Activated naive CD8-positive, alpha-beta T cell treated with anti-CD3 and anti-CD28 coated beads, Interleukin-2, amount 10 ng/mL, durations not matched to agents 7 days and 5 days (primary cell): ENCODE measurements at places on chromosomes 1 and 21. TPM values are rescaled to one million over a fixed set of nuclear protein-coding genes. Genes with fewer than 3 reads are reported as not detected.

DNA sequence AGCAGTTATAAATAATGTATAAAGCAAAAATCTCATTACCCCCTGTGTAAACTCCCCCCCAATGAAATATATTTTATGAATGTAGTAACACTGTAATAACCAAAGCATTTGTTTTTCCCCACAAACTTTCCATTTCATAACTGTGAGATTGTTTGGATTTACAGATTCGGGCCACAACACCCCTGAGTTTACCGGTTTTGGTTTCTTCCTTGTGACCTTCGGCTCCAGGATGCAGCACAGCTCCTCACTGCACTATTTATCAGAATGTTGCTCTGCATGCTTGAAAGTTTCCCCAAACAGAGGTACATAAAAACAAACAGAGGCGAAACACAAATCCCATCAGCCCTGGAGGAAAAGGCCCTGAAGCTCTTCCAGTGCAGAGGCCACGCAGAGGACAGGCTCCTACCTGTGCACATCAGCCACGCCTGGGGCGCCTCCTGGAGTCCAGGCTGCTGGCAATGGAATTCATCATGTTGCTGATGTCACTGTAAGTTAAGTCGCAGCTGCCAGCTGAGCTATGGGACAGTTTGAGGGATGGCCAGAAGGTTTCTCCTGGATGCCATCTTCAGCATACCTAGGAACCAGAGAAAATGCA is 122.0 kb downstream of the LMO4 start:
- no peak overlapping the region for H3K27ac ChIP-seq
- no peaks in the 10 kb centered on the region for H3K27me3 ChIP-seq
- no peak for DNase-seq
- no peaks in the 10 kb centered on the region for H3K4me1 ChIP-seq
- no peak overlapping the region for H3K4me3 ChIP-seq

GRCh38 chr21:33025489-33026442 is at the start of gene OLIG2:
Gene OLIG2 (plus strand): TSS chr21:33025935. CDS start chr21:33026863, 928 bp downstream.
- peak within 1 kb of the TSS; percentile 77 for H3K27ac ChIP-seq
- H3K36me3 ChIP-seq, result peaks cover 6% of the 10 kb centered on the region
- H3K27me3 ChIP-seq, result peaks cover 89% of the 10 kb centered on the region

DNA sequence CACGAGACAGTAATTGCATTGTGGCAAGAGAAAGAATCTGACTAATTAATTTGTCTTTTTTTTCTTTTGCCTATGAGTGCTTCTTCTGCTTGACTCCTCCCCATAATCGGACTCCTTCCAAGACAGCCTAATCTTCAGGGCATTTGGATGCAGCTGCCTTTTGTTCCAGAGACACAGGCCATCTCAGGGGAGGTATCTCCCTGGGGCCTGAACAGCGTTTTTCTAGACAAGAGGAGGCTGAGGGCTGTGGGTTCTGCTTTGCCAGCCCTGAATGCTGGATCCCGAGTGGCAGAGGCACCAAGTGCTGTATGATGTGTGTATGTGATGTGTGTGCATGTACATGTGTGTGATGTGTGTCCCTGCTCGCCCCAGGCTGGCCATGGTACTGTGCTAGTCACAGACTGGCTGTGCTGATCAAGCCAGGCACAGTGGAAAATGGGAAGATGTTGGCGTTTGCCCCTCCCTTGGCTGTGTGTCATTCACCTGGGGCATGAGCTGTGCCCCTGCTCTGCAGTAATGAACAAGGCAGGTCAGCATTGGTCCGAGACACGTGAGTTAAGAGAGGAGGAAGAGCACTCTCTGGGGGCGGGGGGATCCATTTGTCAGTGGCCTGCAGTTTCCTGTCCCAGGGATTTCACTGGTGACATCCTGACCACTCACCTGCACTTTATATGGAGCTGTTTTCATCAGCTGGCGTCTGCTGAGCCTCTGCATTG is 77.2 kb downstream of the ADARB1 start:
- H3K27ac ChIP-seq, result peak overlapping the region; percentile 80
- H3K36me3 ChIP-seq, result peaks cover 7% of the 10 kb centered on the region
- peaks cover 35% of the 10 kb centered on the region for H3K4me1 ChIP-seq
- H3K27me3 ChIP-seq, result no peaks in the 10 kb centered on the region

DNA sequence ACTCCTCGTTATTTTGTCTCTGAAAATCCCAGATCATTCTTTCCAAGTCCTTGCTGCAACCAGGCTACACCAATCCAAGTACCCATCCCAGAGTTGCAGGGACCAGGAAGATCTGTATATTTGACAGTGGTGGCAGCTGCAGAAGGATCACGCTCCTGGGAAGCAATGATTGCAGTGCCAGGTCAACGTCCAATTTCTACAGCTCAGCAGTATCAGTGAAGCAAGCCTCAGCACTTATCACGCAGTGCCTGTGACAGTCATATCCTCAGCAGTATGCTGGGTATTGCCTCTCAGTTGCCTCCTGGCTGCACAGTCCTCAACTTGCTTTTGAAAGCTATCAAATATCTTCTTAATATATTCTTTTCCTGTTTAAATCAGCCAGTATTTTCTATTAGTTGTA is 66.7 kb downstream of the BARHL2 start:
- no peaks in the 10 kb centered on the region for H3K36me3 ChIP-seq
- no peaks in the 10 kb centered on the region for H3K4me1 ChIP-seq
- H3K27ac ChIP-seq, result no peak overlapping the region
- H3K4me3 ChIP-seq, result no peak overlapping the region
- DNase-seq, result no peak

GRCh38 chr1:116373431-116374352 is 648 bp downstream of the ATP1A1 start:
- peaks cover 2% of the 10 kb centered on the region for H3K36me3 ChIP-seq
- H3K4me3 ChIP-seq, result peak overlapping the region; percentile 96
- H3K4me1 ChIP-seq, result peaks cover 36% of the 10 kb centered on the region
- H3K27me3 ChIP-seq, result peaks cover 11% of the 10 kb centered on the region

DNA sequence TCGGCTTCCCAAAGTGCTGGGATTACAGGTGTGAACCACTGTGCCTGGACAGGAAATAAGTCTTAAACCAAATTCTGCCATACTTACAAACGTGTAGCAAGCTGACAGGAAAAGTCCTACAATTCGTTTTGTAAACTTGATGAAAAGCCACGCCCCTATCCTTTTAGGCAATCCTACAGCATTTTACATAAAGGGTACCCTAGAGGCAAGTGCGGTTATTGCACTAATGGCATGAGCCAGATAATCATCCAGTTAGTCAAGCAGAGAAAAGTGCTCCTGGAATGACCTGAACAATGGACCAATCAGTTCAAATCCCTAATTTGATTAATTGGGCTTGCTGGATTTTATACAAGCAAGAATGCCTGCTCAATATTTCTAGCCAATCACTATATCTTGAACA is 338.2 kb downstream of the KIF26B start:
- H3K27me3 ChIP-seq, result peaks cover 2% of the 10 kb centered on the region
- no peaks in the 10 kb centered on the region for H3K36me3 ChIP-seq
- no peak overlapping the region for H3K4me3 ChIP-seq
- H3K27ac ChIP-seq, result no peak overlapping the region

DNA sequence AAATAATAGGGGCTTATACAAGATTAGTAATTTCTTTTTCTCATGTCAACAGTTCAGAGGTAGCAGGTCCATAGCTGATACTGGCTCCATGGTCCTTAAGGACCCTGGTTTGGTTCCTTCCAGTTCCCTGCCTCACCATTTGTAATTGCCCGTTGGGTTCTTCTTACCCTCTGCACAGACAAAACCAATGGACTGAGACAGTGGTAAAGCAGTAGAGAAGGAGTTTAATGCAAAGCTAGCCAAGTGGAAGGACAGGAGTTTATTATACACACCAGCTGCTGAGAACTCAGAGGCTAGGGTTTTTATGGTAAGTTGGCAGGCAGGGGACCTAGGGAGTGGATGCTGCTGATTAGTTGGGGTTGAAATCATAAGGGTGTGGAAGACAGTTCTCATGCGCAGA is 35.9 kb upstream of the AXDND1 start:
- H3K36me3 ChIP-seq, result peaks cover 65% of the 10 kb centered on the region
- no peak for DNase-seq
- peaks cover 14% of the 10 kb centered on the region for H3K4me1 ChIP-seq

DNA sequence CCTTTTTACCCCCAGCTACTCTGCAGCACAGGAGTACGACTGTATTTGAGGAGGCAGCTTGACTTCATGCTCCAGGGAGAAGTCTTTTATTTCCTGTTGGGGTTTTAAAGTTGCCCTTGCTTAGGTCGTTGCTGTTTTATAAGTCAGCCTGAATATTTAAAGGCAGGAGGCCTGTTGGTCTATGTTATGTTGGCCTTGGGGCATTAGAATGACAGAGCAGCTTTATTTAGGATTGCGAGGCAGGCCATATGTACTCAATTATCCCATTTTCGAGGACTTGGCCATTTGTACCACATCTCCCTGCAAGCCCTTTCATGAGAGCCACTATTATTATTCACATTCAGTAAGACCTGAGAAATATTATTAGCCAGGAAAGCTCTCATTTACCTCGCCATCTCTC is 47.0 kb downstream of the KIF26B start:
- no peak overlapping the region for H3K4me3 ChIP-seq
- H3K36me3 ChIP-seq, result no peaks in the 10 kb centered on the region
- H3K27me3 ChIP-seq, result peaks cover 14% of the 10 kb centered on the region
- no peak overlapping the region for H3K27ac ChIP-seq

- peak overlapping the region; percentile 78 for H3K4me3 ChIP-seq
- H3K4me1 ChIP-seq, result peaks cover 62% of the 10 kb centered on the region
- peak; percentile 49 for DNase-seq
- peak overlapping the region; percentile 97 for H3K27ac ChIP-seq
- peaks cover 36% of the 10 kb centered on the region for H3K36me3 ChIP-seq
Measured at GRCh38 chr1:108644984-108645383, 15.9 kb downstream of the HENMT1 start.

- no peak overlapping the region for H3K4me3 ChIP-seq
- H3K36me3 ChIP-seq, result no peaks in the 10 kb centered on the region
Measured at GRCh38 chr21:33769057-33769456, 126.8 kb downstream of the ITSN1 start.

DNA sequence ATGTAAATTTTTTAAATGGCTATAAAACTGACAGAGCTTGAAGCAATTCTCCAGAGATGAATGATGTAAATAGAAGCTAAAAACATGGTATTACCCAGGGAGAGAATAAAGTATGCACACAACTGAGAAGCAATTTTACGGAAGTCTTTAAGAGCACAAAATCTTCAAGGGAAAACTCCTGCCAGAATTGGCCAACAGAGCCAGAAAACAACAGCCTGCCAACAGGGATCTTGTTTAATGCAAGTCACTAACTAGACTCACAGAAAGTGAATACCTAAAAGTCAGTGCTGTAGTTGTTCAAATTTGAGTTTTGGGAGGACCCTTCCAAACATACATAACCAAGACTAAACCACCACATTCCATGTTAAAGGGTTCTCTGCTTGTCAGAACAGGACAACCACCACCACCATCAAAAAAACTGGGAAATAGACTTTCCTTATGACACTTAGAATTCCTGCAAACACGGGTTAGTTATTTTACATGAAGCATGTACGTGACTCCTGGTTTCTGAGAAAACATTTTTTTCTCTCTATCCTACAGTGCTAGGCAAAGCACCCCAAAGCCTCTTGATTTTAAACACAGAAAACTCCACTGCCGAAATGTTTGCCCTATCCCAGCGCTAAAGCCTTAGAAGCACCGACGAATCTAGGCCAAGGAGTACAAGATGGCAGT is 1.6 kb downstream of the EPS15 start:
- H3K27me3 ChIP-seq, result no peaks in the 10 kb centered on the region
- H3K4me1 ChIP-seq, result peaks cover 47% of the 10 kb centered on the region
- peaks cover 1% of the 10 kb centered on the region for H3K36me3 ChIP-seq
- peak overlapping the region; percentile 88 for H3K4me3 ChIP-seq
- no peak for DNase-seq

DNA sequence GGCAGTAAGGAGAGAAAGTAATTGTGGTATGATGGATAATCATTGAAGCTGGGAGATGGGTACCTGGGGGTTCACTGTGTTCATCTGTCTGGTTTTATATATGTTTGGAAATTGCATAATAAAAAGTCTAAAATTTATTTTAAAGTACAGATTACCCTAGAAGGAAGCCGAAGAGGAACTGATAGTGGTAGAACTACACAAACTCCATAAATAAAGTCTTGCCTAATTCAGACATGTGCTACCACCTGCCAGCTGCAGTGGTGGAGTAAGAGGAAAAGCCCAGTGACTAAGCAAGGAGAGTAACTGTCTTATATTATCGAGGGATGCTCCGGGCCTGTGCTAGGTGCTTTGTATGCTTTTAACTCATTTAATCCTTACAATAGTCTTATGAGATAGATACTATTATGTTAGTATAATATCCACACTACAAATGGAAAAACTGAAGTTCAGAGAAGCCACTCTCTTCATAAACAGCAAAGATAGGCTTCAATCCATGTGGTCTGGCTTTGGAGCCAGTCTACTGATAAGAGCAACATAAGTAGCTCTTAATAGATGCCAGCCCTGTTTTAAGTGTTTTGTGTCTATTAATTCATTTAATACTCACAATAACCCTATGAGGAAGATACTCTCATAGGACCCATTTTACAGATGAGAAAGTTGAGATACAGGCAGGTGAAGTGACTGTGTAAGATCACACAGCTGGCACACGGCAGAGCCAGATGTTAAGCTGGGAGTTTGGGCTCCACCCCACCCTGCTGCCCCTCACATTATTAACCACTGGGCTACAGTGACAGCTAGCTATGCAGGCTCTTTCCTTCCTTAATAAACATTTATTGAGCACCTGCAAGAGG is 56.8 kb upstream of the HNRNPU start:
- peaks cover 19% of the 10 kb centered on the region for H3K27me3 ChIP-seq
- peaks cover 4% of the 10 kb centered on the region for H3K4me1 ChIP-seq
- H3K36me3 ChIP-seq, result no peaks in the 10 kb centered on the region
- DNase-seq, result no peak
- H3K4me3 ChIP-seq, result no peak overlapping the region
- H3K27ac ChIP-seq, result no peak overlapping the region

- H3K4me3 ChIP-seq, result no peak overlapping the region
- no peak overlapping the region for H3K27ac ChIP-seq
- H3K36me3 ChIP-seq, result no peaks in the 10 kb centered on the region
- no peak for DNase-seq
Measured at GRCh38 chr1:92458146-92458545, 28.6 kb downstream of the GFI1 start.

DNA sequence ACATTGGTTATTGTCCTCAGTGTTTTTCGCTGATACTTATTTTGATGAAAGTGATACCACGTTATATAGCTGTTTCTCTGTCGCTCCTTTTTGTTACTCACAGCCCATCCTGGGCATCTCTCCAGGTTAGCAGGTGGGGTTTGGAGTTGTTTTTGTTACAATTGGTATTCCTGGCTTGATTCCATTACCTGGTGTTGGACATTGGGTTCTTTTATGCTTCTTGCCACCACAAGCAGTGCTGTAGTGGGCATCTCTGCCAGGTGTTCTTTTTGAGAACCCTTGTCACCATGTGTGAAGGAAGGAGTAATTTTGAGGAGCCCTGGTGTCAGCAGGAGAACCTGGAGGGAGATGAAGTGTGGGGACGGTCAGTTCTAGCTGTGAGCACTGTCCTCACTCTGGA is 47.5 kb upstream of the PWP2 start:
- peaks cover 20% of the 10 kb centered on the region for H3K36me3 ChIP-seq
- H3K27ac ChIP-seq, result no peak overlapping the region
- no peak overlapping the region for H3K4me3 ChIP-seq
- no peaks in the 10 kb centered on the region for H3K27me3 ChIP-seq

Gene OR10Z1
- not detected for total RNA-seq

Gene MPL
- not detected for total RNA-seq

Gene PDZK1IP1
- total RNA-seq, result not detected

Gene EFNA4
- total RNA-seq, result 8.1 TPM

Gene PDPN
- not detected for total RNA-seq

Gene CELA2A
- not detected for total RNA-seq

Gene VHLL
- total RNA-seq, result not detected

Gene KLHDC9
- total RNA-seq, result 1.2 TPM

Gene ST6GALNAC5
- total RNA-seq, result not detected
